ENCODE measurements at places on chromosomes 6 and 20.

DNA sequence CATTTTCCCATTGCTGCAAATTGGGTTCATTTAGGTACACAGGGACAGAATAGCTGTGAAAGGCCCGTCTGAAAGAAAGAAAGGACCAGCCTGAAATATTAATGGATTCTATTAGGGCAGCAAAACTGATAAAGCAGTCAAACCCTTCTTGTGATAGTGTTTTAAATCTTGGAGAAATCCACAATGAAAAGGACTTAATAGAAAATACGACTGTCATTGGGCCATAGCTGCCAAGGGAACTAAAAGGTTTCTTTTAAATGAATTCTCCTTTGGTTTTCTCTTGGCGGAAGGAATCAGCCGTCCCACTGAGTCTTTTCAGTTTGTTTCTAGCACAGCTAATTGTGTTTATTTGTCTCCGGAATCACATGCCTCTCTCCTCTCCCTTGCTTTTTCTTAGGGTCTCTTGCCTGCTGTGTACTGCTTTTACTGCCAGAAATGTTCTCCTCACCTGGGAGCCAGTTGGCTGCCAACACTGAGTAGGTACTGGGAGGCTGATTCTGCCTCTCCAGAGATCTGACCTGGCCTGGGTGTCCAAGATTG is 11.3 kb downstream of the PAQR8 start:
- no peak for DNase-seq

DNA sequence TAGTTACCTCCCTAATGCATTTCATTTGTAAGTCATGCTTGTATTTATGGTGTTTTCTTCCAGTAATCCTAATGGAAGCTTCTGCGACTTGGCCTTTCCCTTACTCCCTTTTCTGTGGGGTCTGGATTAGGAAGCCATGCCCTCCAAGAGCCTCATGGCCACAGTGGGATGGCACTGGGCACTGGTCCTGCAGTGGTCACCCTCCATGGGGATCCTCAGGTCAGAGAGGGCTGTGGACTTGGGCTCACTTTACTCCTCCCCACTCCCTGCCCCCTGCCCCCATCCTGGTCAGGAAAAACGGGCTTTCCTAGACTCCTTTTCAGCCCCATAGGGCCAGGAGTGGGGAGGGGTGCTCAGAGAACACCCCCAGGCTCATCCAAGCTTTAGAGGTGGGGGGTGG is 49.9 kb downstream of the EBF4 start:
- DNase-seq, result no peak

DNA sequence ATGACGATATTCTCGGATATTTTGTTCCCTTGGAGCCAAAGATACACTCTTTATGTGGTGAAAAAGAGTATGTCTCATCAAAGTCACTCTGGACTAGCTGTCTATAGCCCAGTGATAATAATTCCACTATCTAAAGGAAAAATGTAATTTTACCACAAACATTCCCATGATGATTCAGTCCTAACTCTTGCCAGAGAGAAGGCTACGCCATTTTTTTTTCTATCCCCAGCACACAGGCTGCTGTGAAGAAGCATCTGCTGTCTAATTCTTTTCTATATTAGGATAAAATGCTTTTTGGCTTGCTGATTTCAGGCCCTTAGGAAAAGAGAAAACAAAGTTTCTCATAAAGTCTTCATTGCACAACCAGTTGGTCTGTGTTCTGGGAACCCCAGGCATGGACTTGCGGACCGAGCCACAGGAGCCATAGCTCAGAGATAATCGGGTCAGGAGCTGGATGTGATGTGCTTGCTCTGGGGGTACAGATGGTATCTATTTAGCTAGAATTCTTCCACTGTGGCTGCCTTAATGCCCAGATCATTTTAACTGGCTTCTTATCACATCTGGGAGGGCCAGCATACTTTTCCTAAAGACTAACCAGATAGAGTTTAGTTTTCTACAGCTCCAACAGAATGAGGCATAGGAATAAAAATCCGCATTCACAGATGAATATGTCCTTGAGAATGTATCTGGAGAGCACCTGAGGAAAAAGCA is 683.7 kb upstream of the ID4 start:
- DNase-seq, result no peak

DNA sequence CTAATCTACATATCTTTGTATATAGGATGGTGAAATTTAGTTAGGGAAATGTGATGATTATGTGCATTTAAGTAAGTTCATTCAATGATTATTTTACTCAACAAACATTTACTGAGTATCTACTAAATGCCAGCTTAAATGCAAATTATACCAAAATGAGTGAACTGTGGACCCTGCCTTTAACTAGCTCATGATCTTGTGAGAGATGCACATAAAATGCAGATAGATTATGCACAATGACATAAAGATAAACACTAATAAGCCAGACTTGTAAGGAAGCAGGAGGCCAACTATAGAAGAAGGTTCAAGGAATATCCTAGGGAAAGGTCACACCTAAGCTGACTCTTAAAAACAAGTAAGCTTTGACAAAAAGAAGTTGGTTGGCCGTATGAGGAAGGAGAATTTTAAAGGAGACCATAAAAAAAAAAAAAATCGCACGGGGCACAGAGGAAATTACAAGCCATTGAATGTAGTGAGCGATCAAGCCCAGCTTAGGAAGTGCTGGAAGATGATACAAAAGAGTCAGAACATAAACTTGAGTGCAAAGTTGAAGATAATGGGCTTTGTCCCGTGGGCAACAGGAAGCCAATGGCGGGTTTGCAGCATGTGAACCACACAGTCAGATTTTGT is 107.9 kb downstream of the NRSN1 start:
- no peak for DNase-seq

DNA sequence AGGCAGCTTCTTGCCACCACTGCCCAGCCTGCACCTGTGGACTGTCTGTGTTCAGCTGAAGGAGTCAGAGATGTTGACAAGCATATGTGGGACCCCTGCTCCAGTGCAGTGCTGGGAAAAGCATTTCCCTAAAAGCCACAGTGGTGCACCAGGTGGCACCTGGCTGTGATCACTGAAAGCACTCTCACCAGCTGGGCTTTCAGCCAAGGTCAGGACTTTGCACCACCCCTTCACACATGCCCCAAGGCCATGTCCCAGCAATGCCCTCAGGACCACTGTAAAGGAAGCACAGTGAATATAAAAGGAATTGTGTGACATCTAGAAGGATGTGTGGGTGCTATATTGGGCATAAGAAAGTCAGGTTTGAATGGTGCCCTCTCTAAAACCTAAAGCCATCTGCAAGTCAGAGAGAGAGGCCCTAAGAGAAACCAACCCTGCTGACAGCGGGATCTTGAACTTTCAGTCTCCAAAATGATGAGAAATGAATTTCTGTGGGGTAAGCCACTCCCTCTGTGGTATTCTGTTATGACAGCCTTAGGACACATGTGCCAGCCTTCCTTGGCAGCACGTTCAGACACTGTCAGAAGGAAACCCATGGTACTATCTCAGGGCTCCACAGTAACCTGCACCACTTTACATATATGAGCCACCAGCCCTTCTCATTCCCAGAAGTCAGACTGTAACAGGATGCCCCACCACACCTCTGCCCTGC is 30.7 kb downstream of the CBLN4 start:
- DNase-seq, result no peak

GRCh38 chr6:33684983-33685382 is 26.5 kb downstream of the UQCC2 start:
- DNase-seq, result no peak

- DNase-seq, result peak; percentile 39
Measured at GRCh38 chr6:113668641-113669408, 188.3 kb upstream of the MARCKS start.

DNA sequence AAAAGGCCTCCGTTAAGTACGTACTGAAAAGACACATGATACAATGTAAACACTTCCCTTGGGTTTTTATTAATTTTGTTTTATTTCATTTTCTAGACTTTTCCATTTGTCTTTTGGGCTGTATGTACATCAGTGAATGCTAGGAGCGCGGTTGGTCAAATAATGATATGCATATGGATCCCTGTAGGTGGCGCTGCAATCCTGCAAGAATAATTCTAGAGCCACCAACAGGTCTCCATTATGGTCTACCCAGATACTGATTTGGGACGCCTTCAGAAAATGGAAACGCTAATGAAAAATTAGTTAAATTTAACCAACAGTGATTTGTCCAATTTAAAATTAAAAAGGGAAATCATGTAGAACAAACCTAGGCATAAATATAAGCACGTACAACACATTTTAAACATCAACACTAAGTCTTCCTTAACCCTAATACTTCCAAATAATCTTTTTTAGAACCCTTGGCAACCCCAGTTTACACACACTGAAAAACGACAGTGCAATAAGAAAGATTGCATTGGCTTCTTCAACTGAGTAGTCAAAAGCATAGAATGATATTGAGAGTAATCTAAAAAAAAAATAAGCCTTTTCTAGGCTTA is 433.5 kb downstream of the RFPL4B start:
- peak; percentile 86 for DNase-seq

DNA sequence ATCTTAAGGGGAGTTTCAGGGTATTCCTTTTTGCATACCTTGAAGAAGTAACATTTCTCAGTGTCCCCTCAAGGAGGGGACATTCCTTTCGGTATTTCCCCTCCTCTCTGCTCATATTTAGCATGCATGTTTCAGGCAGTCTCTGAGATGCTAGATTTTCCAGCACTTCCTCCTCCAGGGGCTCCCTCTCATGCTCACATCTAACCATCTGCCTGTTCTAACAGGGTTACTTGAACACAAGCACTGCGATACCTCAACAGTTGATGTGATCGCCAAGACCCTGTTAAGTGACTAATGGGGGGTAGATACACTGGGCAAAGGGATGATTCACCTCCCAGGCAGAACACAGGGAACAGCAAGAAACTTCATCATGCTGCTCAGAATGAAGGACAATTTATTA is 12.9 kb upstream of the MCM3 start:
- peak; percentile 58 for DNase-seq

GRCh38 chr6:122154912-122155575 is 244.4 kb upstream of the HSF2 start:
- DNase-seq, result no peak

DNA sequence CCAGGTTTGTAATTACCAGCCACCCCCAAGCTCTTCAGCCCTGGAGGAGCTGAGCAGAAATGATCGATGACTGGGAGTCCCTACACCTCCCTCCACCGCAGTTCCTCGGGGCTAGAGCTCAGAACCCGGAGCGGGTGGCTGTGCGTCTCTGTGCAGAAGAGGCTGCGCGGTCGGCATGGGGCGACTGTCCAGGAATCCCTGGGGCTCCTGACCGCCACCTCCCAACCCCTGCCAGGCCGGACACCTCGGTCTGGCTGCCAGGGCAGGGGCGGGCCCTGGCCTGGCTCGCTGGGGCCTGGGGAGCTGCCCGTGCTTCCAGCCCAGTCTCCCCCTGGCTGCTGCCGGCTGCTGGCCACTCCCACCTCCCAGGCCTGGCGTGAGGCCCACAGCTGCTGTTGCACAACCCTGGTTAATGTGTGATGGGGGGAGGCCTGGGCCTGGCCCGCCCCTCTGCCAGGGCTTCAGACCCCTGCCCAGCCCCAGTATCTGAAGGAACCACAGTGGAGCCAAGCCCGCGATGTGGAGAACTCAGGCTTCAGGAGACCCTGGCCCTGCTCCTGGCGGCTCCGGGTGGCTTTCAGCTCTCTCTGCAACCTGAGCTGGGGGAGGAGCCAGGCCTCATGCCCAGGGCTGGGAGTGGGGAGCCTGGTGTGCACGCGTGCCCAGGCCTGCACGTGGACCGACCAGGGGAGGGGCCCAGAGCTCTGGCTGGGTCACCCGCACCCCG is 1.2 kb downstream of the SLC2A4RG start:
- DNase-seq, result peak; percentile 49

- no peak for DNase-seq
Measured at GRCh38 chr6:91031581-91031980, 444.7 kb upstream of the MAP3K7 start.

DNA sequence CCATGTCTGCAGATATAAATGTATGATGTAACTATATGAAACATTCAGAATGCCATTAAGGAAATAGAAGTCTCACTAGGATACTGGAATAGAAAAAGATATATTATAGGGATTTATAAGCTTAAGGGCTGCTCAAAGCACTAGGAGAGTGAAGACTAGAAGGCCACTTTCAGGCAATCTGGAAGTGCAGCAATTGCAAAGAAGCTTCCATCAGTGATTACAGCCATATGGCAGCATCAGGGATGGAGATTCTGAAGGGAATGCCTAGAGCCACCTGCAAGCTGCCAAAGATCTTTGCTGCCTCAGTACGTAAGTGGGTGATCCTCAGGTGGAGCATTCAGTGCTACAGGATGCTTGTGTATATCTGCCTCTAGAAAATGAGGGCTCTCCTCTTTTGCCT is 796.2 kb upstream of the EPHA7 start:
- no peak for DNase-seq

GRCh38 chr20:13231031-13231752 is 10.1 kb downstream of the ISM1 start:
- DNase-seq, result no peak

DNA sequence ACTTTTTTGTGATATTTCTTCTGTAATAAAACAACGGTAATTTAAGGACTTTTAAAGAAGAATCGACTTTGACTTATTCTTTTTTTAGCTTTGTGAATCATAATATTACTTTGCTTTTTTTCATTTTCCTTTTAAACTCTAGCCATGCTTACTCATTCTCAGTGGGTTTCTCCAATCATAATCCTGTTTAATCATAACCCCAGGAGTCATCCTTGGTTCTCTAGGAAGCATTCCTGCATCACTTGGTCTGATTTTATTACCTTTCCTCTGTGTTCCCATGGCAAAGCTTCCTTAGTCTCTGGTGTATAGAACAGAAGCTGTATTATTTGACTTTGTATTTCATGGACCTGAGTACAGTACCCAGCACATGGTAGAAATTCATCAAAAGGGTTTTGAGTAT is 223.5 kb downstream of the CDKAL1 start:
- DNase-seq, result no peak

DNA sequence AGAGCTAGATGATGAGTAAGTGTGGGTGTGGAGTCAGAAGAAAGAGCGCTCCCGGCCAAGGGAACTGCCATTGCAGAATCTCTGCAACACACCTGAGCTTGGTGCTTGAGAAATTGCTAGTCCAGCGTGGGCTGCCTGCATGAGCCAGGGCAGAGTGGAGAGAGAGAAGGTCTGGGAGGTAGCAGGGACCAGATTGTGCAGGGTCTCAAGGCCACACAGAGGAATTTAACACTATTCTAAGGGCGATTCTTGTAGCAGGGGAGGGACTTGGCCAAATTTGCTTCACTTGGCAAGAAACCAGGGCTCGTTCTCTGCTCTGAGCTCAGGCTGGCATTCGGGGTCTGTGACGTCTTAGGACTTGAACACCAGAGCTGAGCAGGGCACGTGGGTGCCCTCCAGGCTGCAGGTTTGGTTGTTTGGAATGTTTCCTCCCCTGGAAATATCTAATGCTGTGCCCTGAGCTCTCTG is 53.5 kb downstream of the BCAS4 start:
- DNase-seq, result peak; percentile 44

- no peak for DNase-seq
Measured at GRCh38 chr6:13203145-13203544, 125.2 kb downstream of the TBC1D7 start.

- no peak for DNase-seq
Measured at GRCh38 chr6:119510246-119510645, 160.7 kb upstream of the MAN1A1 start.

- no peak for DNase-seq
Measured at GRCh38 chr6:37507077-37507476, 7.4 kb upstream of the CCDC167 start.
